ENCODE measurements at places on chromosomes 7 and 10.

GRCh38 chr7:95871896-95872295 lies 99.5 kb downstream of the DYNC1I1 start:
- no peak for ATAC-seq

GRCh38 chr7:103658055-103659005 lies 212.3 kb upstream of the SLC26A5 start:
- no peak for ATAC-seq

DNA sequence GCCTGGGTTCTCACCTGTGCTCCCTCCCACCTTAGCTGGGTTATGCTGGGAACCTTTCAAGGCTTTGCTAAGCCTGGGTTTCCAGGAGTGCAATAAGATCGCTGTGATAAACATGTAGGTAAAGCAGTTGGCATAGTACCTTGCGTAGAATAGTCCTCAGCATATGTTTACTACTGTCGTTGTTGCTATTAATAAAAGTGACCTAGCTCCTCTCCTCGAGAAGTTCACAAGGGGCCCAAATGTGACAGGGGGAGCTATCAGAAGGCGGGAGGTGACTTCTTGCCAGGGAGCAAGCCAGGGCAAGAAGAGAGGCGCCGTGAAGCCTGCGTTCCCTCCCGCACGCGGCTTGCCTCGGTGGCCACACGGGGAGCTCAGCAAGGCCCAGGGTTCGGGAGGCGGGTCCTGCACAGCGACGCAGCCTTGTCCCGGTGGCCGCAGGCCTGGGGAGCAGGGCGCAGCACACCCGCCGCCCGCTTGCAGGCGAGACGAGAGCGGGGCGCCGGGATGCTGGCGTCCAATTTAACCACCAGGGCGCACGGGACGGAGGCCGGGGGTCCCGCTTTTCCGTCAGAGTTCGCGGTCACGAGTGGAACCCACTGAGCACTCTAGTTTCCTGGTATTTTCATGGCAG lies 106.2 kb downstream of the SNX10 start:
- peak; percentile 25 for ATAC-seq

DNA sequence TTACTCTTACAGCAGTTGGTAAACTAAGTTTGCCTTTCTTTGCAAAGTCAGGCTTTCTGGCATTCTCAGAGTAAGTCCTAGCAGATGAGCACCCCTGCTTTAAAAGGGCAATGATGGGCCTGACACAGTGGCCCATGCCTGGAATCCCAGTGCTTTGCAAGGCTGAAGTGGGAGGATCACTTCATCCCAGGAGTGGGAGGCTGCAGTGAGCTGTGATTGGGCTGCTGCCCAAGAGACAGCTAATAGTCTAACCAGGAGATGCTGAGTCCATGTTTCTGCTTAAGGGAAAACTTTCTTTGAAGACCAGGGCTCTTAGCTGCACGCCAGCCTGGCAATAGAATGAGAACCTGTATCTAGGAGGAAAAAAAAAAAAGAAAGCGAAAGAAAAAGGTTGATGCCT lies 100.2 kb upstream of the MPP7 start:
- ATAC-seq = no peak

GRCh38 chr10:14325325-14325955 lies 5.3 kb downstream of the FRMD4A start:
- ATAC-seq = no peak

DNA sequence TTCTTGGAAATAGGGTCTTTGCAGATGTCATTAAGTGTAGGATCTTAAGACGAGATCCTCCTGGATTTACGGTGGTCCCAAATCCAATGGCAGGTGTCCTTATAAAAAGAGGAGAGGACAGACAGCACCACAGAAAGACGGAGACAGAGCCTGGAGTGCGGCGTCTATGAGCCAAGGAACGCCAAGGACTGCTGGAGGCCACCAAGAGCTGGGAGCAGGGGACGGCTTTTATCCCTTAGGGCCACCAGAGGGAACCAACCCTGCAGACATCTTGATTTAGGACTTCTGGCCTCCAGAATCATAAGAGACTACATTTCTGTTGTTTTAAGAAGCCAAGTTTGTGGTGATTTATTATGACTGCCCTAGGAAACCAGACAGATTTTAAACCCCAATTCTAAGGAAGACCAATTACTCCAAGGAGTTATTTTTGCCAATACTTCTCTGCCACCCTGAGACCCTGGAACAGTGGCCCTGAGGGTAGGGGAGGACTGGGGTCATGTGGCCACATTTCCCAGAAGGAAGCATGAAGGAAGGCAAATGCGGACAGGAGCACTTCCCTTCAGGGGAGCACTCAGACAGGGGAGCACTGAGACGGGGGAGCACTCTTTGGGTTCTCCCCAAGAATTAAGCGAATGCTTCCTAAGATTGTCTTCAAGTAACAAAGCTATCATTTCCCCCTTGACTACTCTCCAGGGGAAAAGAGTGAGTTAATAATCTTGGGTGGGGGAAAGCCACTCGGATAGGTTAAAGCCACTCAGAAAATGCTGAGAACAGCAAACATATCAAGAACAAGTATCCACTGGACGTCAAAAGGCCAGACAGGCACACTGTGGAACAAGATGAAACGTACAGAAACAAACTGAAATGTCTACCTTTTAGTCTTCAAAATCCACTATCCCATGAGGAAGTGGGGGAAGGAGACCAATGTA lies 67.5 kb downstream of the CHST15 start:
- no peak for ATAC-seq

DNA sequence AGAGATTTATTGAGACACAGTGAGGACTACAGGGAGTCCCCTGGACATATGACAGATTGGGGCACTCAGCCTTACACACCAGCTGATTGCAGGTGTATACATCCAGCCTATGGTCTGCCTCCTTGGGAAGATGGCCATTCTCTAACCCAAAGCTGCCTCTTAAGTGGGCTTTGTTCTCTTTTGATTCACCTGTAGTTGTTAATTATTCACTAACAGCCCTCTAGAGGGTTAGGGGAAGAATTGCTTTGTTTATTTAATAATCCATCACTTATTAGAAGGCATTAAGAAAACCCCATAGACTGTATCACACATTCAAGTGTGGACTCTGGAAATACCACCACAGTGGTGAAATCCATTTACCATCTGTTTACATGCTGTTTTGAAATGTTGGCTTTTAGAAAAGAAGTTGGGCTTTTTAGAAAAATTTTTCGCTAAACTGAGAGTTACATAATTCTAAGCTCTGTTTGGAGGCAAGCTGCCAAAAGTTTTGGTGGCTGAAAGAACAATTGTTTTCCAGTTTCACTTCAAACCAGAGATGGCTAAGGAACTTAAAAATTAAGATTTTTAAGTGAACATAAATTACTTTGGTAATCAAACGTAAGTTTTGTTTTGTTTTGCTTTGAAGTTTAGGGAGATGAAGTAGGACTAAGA lies 379.1 kb downstream of the ADRA2A start:
- ATAC-seq = no peak

GRCh38 chr10:93894516-93895378 lies 969 bp downstream of the SLC35G1 start:
- ATAC-seq = no peak

DNA sequence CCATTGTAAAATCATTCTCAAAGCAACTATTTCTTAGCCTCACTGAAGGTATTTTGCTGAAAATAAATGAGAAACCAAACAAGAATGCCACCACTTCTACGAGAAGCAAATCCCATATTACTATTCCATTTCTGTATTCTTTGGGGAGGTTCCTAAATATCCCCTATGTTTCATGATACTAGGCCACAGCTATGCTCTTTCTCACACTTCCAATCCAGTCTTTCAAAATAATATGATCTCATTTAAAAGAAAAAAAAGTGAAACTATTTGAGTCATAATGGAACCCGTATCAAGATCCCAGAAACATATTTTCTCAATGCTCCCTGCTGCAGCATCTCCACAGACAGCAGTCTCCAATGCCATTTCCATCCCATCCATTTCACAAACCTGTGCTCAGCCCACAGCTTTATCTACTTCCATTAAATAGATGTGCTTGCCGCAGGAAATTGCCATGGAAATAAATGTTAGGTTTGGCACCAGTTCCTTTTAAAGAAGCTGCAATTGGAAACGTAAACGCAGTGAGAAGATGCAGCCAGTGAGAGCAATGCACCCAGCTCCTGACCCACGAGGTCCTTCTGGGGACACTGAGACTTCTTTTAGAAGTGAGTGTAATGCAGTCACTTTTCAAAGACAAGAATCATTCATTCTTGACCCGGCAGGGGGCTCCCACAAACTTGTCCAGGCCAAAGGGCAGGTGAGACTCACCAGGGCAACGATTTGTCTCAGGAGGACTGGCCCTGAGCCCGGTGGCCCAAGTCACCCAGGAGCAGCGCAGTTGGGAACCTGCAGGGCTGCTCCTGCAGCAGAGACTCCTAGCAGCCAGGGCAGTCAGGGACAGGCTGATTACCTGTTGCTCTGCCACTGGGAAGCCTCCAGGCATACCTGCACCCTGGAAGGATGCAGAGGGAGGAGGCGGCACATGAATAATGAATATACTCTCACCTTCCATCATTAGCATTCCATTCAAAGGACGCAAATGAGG lies 99.6 kb downstream of the C10orf90 start:
- no peak for ATAC-seq

- ATAC-seq = no peak
Measured at GRCh38 chr10:96470116-96470743, 43.5 kb downstream of the TLL2 start.

- no peak for ATAC-seq
Measured at GRCh38 chr7:24428676-24429075, 144.6 kb upstream of the PALS2 start.

DNA sequence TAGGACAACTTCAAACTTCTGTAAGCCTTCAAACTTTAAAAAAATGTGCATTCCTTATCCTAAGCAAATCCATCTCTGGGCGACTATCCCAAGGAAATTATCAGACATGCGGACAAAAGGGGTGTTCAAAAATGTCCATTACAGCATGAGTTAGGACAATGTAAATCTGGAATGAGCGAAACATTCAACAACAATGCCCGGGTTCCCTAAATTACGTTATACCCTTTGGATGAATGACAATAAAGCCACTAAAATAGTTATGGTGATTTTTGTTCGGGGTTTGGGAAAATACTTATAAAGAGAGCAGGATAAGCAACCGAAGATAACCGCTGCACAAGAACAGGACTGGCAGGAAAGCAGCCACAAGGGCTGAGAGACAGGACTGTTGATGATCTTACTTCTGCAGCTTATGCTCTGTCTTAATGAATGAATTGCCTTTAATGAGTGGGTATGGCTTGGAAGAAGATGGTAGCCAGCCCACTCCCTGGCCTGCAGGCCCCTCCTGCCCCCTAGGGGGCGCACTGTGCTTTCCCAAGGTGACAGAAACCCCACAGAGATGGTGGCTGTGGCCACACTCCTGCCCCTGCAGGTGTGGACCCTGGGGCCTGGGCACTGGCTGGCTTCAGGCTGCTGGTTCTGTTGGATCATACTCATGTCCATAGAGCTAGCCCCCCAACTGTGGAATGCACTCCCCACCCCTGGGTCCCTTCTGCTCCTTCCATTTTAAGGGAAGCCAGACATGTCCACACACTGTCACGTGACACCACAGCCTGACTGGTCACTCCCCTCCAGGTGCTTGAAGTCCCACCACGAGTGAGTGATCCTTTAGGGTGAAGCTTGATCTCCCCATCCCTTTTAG lies 45.0 kb downstream of the ZCCHC24 start:
- no peak for ATAC-seq

DNA sequence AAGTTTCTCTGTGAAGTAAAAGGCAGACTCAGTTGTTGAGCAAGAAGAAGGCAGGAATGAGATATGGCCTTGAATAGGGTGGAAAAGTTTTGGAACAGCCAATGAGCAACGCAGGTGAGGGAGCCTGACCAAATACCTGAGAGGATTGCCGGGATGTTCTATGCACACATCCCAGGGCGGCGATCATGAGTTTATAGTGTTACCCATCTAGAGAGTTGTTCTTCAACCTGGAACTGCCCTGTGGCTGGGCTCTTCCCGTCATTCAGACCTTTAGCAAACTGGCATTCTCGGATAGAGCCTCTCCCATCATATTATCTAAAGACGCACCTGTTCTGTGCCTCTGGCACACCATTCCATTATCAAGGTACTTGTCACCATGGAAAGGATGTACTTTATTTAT lies 103.0 kb upstream of the KIF5B start:
- ATAC-seq = no peak

GRCh38 chr7:44236333-44236728 lies 35.6 kb downstream of the YKT6 start:
- no peak for ATAC-seq

GRCh38 chr7:127922656-127923055 lies 108.6 kb downstream of the LRRC4 start:
- ATAC-seq = no peak

- no peak for ATAC-seq
Measured at GRCh38 chr10:102985811-102986210, 67.7 kb downstream of the CNNM2 start.

All from activated CD4-positive, CD25-positive, alpha-beta regulatory T cell treated with anti-CD3 and anti-CD28 coated beads, Interleukin-2, amount 50 U/mL, for 24 hours (primary cell).